Body of pancreas (tissue), 4 donors: ENCODE measurements at places on chromosomes 11 and 22.
A peak's percentile ranks its signal among the peaks of the same experiment; 100 is the strongest.

DNA sequence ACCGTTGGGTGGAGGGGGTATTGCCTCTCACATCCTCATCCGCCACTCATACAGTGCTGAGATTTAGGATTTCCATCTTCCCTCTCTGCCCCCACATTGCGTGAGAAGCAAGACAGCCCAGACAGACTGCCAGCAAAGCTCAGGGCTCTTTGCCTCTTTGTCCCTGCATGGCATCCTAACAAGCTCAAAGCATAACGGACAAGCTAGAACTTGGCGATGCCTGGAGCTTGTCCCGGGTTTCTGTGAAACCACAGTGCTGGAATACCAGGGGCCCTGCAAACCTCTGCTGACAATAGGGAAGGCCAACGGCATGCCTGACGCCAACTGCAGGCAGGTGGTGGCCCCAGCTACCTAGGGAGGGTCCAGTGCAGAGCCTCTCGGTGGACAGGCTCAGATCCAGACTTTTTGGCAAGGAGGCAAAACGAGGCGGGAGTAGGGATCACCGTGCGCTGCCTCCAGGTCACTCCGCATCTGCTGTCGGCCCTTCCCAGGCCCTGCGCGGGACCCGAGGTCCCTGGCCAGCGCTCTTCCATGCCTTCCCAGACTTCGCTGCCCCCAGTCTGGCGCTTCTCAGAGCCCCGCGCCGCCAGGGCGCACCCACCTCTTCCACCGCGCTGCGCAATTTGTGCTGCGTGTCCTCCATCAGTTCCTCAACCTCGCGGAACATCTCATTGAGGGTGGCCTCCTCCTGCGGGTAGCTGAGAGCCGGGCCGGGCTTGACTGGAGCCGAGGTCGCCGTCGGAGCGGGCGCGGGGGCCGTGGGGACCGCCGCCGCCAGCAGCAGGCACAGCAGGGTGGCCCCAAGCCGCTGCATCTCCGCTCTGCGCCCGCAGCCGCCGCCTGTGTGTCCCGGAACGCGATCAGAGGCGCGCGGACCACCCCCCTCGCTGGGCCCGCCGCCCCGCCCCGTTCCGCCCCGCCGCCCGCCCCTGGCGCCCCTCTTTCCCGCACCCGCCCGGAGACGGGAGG, at the start of gene DKK3:
Gene DKK3, minus strand, starts transcription at position 858 of the 969 bp plus-strand sequence. Its CDS starts 44 bp downstream, at position 814.
- no peak for DNase-seq

- no peak for DNase-seq
These were observed 40.1 kb upstream of the PPARA start for GRCh38 chr22:46110215-46110614.

DNA sequence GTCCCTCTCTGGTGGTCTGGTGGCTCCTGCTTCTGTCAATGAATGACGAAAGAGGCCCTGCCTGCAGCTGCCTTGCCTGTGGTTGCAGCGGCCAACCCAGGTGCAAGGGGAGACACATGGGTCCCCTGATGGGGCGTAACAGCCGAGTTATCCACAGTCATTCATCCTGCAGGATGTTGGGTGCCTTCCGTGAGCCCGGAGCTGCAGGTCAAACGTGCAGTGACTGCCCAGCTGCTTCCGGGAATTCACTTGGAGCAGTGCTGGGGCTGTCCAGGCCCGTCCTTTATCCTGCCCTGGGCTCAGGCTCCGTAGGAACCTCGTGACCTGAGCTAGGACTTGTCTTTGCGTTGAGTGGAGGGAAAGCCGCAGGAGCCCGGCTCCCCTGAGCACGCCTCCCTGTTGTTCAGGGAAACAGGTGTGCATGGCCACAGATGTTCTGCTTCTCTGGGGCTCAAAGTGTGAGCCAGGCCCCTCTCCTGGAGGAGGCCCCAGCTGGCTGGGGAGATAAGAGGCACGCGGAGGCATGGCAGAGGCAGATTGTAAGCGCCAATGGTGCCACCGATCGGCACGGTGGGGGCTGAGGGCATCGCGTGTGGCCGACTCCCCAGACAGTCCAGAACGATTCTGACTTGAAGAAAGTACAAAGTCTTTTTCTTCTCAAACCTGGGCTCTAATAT, 635.4 kb downstream of the BRD1 start:
- DNase-seq = peak; percentile 65

DNA sequence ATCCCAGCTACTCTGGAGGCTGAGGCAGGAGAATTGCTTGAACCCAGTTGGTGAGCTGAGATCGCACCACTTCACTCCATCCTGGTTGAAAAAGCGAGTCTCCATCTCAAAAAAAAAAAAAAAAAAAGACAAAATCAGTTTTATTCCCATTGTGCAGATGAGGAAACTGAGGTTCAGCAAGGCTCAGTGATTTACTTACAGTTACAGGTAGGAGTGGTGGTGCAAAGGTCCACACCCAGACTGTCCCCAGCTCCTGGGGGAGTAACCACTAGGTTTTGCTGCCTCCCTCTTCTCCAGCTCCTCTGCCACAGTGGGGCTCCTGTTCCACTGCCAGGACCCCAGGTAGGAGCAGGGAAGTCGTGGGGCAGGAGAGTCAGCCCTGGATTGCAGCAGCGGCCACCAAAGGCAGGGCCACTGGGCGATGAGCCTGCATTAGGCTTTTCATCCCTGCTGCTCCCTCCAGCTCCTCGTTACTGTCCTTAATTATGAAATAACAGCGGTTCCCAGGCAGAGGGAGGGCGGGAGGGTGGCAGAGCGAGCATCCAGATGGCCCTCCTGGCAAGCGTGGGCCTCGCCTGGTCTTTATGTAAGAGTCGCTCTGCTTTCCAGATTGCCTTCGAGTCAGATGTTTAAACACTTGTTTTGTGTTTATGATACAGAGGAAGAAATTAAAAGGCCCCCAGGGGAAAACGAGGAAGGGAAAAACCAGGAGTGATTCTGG, 15.5 kb upstream of the RASD2 start:
- DNase-seq = peak; percentile 18

GRCh38 chr11:113806406-113806805, 26.8 kb downstream of the CLDN25 start:
- DNase-seq = no peak

DNA sequence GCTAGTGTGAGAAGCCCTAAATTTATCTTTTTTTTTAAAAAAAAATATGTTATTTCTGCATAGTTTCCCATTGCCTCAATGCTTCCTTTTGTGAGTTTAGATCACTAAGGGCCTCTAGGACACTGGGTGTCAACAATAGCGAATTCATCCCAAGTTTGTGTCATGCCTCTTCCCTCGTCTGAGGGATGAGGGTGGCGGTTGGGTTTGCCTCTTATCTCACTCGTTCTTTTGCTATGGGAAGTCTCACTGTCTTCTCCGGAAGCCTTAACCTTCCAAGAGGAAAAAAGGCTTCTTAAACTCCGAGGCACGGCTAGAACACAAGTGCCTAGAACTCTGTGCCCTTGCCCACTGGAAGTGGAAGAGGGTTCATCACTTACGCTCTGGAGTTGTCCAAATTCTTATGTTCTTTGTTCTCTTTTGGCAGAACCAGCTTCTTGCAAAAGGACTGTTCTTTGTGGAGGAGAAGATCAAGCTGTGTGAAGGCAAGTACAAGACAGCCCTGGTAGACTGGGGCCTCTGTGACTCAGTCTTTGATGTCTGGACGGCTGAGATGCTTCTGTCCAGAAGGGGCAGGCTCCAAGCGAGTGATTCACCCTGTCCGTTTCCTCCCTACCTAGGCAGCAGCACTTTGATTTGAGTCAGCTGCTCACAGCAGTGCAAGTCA, 78.5 kb downstream of the TRAF6 start:
- peak; percentile 59 for DNase-seq

- DNase-seq = peak; percentile 95
These were observed 3.1 kb downstream of the ILK start for GRCh38 chr11:6606471-6607189.

DNA sequence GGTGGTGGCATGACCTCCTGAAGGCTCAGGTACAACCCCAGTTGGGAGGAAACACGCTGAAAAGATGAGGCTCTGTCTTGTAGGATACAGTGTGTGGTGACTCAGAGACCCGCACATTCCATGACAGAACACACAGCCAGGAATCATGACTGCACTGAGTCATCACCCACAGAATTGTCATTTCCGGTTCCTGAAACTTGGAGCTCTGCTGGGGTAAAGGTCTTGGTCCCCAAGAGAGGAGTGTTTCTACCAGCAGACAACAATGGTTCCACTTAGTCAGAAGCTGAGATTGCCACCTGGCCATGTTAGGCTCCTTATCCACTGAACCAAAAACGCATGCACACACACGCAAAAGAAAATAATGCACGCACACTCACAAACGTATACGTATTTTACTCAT, 31.5 kb upstream of the CYB5R3 start:
- DNase-seq = peak; percentile 40
